ENCODE measurements at places on chromosomes 3 and 15.

- no peak for DNase-seq
Measured at GRCh38 chr15:89370978-89371227, 36.3 kb upstream of the POLG start.

- DNase-seq = peak; percentile 79
Measured at GRCh38 chr3:143674100-143674968, 173.9 kb downstream of the SLC9A9 start.

DNA sequence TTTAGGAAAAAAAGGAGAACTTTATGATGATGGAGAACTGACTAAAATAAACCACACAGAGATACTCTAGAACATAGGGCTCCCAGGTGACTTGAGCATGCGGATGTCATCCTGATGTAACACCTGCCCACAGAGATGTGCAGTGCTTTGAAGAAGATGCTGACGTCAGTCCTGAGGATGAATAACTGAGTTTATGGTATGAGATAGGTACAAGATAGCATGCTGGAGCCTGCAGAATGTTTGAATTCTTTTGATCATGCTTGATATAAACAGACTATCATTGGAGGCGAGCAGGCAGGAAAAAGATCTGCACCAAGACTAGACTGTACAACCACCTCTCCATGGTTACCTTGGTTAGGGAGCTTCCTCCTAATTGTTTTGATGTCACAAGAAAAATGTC lies 12.4 kb downstream of the CCR4 start:
- no peak for DNase-seq

GRCh38 chr3:132435911-132436425 lies 18.7 kb downstream of the DNAJC13 start:
- no peak for DNase-seq

GRCh38 chr3:15428539-15428938 lies 1.1 kb downstream of the EAF1 start:
- DNase-seq = no peak

DNA sequence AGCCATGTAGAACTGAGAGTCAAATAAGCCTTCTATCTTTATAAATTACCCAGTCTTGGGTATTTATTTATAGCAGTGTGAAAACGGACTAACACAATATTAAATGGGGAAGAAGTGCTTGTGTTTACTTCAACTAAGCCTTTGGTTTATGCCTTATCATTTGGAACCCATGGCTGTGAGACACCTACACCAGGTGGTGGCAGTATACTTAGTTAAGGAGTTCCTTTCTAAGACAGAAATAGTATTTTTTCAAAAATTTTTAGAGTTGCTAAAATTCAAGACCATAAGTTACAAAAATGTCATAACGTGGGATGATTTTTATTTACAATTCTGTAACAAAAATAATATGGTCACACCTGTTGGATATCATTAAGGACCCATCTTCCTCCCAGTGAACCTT lies 354.5 kb upstream of the SOX14 start:
- DNase-seq = no peak

- DNase-seq = no peak
Measured at GRCh38 chr15:80183886-80184285, 31.1 kb downstream of the FAH start.

GRCh38 chr3:102238362-102238761 lies 196.5 kb upstream of the ZPLD1 start:
- no peak for DNase-seq

- DNase-seq = peak; percentile 40
Measured at GRCh38 chr3:31768479-31769125, 212.5 kb downstream of the OSBPL10 start.

- DNase-seq = no peak
Measured at GRCh38 chr3:164155400-164155799, 922.9 kb downstream of the SI start.

DNA sequence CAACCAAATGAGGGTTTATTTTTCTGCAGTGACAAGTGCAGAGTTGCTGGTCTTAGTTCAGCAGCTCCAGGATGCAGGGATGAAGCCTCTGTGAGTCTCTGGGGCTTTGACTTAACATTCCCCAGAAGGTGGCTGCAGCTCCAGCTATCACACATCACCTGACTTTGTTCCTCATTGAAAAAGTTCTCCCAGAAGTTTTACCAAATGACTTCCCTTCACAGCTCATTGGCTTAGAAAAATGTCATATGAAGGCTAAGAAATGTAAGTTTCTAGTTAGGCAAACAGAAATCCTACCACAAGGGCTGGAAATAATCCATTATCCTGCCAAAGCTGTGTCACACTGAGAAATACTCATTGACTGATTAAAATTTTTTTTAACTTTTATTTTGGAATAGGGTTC lies 184.9 kb downstream of the MINAR1 start:
- no peak for DNase-seq

GRCh38 chr3:158105119-158105709 lies 1.0 kb downstream of the SHOX2 start:
- DNase-seq = no peak

GRCh38 chr3:66224220-66224619 lies 3.4 kb downstream of the SLC25A26 start:
- DNase-seq = peak; percentile 6

GRCh38 chr3:136277634-136278033 lies 27.5 kb downstream of the PCCB start:
- no peak for DNase-seq

- no peak for DNase-seq
Measured at GRCh38 chr15:93378558-93378957, 289.5 kb upstream of the RGMA start.

GRCh38 chr3:1591327-1592028 lies 498.7 kb downstream of the CNTN6 start:
- DNase-seq = no peak

DNA sequence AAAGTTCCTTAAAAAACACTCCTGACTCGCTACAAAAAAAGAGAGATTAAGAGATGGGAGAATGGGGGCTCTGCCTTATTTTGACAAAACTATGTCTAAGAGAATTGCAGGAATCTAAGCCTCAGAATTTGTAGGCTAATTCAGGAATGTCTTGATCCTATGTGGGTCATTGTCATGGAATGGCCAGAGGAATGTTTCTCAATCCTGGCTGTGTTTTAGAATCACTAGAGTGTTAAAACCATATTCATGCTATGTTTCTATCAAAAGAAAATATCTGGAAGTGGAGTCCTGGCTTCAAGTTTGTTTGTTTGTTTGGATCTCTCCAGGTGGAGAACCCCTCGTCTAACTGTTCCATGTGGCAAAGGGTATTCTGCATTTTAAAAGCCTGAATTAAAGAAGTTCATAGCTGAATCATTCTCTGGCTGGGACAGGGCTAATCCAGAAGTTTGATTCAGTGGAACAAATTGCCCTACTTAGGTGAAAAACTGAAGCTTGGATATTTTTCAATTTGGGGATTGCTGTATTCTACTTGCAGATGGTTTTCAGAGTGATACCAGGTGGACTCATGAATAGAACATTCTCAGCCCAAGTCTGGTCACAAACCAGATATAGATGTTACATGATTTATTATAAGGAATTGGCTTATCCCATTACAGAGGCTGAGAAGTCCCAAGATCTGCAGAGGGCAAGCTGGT lies 28.2 kb downstream of the GJD2 start:
- DNase-seq = no peak

- DNase-seq = no peak
Measured at GRCh38 chr3:64306745-64307144, 81.5 kb upstream of the PRICKLE2 start.

GRCh38 chr15:90101130-90101968 lies 919 bp downstream of the IDH2 start:
- DNase-seq = no peak

- no peak for DNase-seq
Measured at GRCh38 chr15:37586011-37586583, 348.3 kb upstream of the TMCO5A start.

GRCh38 chr3:126119008-126119675 lies 35.2 kb upstream of the SLC41A3 start:
- no peak for DNase-seq

GRCh38 chr15:83815506-83815905 lies 161.6 kb downstream of the ADAMTSL3 start:
- no peak for DNase-seq

DNA sequence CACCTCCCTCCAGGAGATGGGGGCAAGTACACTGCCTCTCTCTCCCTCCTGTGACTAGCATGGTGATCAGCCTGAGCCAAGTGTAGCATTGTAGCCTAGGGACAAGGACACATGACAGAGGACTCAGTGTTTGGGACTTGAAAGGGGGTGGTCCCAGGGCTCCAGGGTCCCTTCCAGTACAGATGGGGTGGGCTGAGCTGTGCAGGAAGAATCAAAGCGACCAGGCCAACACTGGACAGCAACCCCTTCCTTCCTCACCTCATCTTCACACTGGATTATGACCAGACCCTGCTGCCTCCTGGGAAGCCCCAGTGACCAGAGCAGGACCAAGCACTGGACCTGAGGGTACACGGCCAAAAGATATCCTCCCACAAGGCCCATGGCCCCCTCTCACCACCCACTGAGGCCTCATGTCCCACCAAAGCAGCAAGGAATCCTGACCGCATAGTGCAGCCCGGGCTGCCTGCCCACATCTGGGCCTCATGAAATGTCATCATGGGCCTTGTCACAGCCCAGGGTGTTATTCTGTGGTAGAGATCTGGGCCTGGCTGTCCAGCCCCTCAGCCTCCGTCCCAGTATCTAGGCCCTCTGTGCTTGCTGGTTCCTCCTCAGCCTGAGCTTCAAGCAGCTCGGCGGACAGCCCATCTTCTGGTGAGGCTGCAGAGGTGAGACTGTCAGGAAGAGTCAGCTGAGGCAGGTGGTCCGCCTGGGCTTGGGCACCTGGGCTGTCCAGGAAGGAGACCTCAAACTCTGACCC lies 9.5 kb downstream of the GORASP1 start:
- no peak for DNase-seq

GRCh38 chr15:27774638-27775037 lies 324.5 kb downstream of the OCA2 start:
- DNase-seq = no peak

DNA sequence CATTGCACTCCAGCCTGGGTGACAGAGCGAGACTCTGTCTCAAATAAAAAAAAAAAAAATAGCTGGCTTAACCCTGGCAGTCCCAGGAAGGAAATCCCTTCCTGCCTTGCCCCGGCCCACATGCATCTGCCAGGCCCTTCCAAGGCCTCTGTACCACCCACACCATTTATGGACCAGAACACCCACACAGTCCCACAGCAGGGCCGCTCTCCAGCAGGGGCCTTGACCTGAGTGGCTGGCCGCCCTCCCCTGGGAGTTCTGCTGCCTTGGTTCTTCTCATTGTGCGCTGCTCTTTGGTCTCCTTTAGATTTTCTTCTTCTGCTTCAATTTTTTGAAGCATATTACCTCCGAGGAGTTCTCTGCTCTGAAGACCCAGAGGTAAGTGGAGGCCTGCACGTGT lies 16.1 kb upstream of the CPNE9 start:
- no peak for DNase-seq

GRCh38 chr15:36671017-36671416 lies 91.6 kb downstream of the CDIN1 start:
- DNase-seq = no peak

DNA sequence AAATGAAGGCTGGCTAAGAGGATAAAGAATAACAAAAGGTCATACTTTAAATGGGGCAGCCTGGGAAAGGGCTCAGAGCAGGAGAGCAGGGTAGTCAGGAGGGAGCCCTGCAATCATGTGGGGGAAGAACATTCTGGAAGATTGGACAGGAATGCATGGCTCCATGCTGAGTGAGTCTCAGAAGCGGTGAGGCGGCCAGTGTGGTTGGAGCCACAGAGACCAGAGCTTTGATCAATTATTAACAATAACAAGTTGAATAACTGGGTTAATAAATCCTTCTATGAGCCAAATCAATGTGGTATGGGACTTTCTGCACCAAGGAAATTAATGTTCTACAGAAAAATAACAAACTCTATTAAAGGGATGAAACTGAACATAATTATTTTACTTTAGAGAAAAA lies 57.9 kb upstream of the DCUN1D1 start:
- DNase-seq = no peak

- no peak for DNase-seq
Measured at GRCh38 chr3:49498239-49498638, 28.2 kb downstream of the DAG1 start.

DNA sequence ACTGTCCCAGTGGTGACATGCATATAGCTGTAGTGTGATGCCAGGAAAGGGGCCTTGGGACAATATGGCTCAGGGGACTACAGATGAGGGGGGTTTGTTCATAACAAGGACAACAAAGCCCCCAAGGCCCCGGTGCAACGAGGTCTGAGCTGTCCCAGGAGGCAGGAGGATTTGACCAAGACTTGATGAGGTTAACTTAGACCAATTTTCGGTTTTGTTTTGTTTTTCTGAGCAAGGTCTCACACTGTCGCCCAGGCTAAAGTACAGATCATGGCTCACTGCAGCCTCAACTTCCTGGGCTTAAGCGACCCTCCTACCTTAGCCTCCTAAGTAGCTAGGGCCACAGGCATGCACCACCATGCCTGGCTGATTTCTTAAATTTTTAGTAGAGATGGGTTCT lies 23.8 kb downstream of the EFCAB12 start:
- DNase-seq = no peak

DNA sequence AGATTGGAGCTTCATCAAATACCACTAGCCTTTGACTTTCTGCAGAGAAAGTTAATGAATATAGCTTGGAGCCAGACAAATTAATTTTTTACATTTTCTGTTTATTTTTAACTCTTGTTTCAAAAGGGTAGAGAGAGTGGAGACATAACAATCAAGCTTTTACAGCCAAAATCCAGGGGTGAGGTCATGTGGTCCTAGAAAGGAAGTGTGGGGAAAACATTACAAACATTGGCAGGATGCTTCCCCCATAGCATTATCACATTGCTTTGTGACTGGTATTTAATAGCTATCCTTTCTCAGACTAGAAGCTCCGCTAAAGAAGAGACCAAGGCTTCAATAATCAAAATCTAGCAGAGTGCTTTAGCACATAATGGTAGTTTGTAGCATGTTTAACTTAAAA lies 46.4 kb upstream of the PHLDB2 start:
- DNase-seq = no peak

- no peak for DNase-seq
Measured at GRCh38 chr3:191070762-191071403, 128.2 kb upstream of the OSTN start.

- DNase-seq = no peak
Measured at GRCh38 chr15:26875476-26875850, 8.6 kb downstream of the GABRA5 start.

- no peak for DNase-seq
Measured at GRCh38 chr3:165852711-165853110, 15.5 kb upstream of the BCHE start.

GRCh38 chr3:17845026-17845812 lies 102.8 kb upstream of the TBC1D5 start:
- DNase-seq = no peak

DNA sequence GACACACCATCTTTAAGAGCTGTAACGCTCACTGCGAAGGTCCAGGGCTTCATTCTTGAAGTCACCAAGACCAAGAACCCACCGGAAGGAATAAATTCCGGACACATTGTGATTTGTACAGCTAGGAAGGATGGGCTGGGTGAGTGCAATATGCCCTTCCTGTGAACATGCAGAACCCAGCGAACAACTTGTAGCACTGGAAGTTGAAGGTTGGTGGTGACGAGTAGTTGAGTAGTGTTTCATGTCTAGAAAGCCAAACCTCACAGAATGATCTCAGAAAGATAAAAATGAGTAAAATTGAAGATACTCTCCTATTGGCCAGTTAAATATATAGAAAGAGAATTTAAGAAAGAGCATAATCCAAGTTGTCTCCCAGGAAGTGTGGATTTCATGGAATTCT lies 462.2 kb upstream of the CFAP20DC start:
- no peak for DNase-seq

Data from activated T-cell treated with anti-CD3 and anti-CD28 coated beads for 24 hours (primary cell).